ENCODE measurements at places on chromosomes 13 and 19.
A peak's percentile ranks its signal among the peaks of the same experiment; 100 is the strongest.

DNA sequence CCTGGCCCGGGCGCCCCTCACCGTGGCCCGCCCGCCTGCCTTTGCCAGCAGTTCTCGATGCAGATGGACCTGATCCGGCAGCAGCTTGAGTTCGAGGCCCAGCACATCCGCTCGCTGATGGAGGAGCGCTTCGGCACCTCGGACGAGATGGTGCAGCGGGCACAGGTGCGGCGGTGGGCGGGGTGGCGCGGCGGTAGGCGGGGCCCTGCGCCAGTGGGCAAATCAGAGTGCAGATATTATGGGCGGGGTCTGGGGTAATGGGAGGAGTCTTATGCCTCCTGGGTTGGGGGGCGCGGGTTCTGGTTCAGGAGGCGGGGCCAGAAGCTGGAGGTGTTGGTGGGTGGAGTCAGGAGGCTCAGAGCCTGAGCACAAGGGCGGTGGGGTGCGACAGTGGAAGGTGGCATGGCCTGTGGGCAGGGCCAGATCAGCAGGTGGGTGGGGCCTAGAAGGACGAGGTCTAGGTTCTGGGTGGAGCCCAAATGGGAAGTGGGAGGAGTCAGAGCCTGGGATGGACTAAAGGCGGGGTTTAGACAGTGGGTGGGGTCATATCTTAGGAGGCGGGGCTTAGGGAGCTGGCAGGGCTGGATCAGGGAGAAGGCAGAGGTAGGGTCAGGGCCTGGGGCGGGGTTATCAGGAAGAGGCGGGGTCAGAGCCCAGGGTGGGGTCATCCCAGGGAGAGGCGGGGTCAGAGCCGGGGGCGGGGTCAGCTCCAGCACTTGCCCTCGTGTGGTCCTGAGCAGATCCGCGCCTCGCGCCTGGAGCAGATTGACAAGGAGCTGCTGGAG, 5.6 kb downstream of the APC2 start:
- peak; percentile 82 for DNase-seq

DNA sequence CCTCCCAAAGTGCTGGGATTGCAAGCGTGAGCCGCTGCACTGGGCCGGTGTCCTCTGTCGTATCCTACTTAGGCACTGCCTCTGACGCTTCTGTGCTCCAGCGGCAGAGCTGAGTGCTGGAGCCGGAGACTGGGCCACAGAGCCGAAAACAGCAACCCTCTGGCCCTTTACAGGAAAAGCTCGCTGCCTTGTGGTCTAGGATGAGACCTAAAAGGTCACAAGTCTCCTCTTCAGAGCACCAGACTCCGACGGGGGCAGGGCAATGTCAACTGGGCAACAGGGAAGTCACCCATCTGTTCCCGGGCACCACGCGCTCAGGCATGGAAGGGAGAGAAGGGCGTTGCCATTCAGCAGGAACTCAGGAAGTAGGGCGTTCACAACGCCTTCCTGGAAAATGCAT, 91.7 kb downstream of the GADD45B start:
- DNase-seq, result peak; percentile 43

DNA sequence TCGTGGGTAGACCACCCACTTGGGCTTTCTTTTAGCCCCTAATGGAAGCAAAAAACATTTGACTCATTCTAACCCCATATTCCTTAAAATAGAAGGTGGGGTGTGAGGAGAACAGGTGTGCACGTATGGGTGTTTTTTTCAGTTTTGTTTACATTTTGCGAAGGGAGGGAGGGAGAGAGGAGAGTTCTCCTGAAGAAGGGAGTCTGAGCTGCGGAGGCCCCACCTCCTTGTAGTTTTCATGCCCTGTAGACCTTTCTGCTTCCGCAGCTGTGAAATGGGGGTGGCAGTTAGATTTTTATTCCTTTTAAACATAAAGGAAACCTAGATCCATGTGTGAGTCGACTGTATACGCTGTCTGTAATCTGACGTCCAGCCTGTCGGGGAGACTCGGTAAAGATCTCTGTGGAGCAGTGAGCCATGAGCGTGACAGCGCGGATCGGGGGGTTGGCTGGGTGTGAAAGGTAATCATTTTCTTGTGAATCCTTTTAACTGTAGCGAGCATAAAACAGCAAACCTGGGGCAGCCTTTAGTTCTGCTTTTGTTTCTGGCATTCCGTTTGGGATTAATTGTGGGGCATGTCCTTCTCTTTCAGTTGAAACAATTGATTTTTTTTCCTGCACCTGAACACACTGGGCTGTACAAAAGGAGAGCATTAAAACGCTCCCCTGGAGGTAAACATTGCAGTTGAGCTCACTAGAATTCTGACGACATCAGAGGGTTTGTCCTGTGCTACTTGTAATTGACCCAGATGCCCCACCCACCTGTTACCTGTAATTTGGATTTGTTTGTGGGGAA, 2.3 kb downstream of the UPF1 start:
- peak; percentile 30 for DNase-seq

DNA sequence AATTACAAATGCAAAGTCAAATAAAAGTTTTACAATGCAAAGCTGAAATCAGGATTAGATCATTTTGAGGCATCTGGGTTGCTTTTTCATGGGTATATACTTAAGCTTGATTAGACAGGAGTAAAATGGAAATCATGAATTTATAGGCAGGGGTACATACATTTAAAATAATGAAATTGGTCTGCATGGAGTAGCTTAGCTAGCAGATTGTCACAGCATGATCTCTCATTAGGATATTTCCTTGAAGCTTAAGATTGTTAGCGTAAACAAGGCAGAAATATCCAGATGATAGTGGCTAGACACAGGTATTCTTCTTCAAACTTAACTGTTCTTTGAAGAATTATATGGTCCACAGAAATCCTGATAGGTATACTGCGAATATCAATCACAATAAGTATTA, 1627.0 kb upstream of the PCDH20 start:
- no peak for DNase-seq

DNA sequence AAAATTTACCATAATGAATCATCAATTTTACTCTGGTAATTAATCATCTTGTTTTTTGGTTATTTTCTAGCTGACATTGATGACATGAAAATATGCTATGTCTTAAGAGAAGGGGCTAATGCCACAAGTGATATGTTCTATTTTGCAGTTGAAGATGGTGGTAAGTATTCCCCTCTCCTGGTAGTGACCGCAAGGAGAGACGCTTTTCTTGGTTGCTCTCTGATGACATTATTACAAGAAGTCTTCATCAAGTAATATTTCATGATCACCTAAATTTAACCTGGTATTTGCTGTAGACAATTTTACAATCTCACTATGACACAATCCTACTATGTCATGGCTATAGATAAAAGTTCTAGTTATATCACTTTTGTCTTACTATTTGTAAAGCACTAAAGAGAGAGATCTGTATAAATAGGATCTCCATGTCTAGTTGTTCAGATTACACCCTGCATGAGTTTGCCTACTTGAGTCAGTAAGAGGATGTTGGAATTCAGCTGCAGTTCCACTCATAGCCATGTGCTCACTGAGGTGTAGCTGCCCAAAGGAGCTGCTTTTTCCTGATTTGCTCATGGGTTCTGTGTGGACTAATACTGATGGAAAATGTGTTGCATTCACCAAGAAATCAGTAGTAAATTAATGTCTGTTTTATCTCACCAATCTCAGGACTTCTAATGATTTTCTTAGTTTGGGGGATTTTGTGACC, 10.9 kb downstream of the FREM2 start:
- no peak for DNase-seq

GRCh38 chr13:67101730-67102467, 128.2 kb downstream of the PCDH9 start:
- no peak for DNase-seq

All from activated CD8-positive, alpha-beta T cell treated with anti-CD3 and anti-CD28 coated beads for 36 hours (primary cell).